Choroid plexus epithelial cell (primary cell): ENCODE measurements at places on chromosomes 1 and 21.

DNA sequence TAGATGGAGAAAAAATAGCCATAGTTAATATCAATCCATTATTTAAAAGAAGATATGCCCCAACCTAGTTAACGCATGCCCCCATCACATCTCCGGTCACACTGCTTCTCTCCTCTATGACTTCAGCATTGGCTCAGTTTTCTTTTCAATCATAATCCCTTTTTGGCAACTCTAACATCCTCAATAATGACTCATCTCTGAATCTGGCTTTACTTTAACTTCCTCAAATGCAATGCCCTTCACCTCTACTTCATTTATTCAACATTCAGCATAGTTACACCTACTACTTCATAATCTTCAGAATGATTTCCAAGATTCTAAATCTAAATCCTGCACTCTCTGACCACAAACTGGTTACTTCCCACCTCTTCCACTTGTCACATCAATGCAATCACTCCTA is 417.3 kb downstream of the USH2A start:
- peak; percentile 5 for DNase-seq

DNA sequence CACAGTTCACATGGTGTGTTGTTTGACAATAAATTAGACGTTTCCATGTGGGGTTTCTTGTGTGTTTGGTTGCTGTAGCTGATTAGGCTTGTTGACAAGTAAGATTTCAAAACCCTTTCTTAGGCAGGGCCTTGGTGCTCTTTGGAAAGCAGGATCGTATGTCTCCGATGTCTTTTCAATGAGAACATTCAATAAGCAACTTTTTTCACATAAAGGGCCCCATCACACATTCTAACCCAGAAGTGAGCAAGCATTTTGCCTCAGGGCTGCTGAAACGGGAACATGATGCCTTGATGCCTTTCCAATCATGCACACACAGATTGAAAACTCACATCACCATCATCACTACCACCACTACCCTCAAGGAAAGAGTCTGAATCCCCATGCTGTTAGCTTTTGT is 33.1 kb downstream of the LPAR3 start:
- no peak for DNase-seq

DNA sequence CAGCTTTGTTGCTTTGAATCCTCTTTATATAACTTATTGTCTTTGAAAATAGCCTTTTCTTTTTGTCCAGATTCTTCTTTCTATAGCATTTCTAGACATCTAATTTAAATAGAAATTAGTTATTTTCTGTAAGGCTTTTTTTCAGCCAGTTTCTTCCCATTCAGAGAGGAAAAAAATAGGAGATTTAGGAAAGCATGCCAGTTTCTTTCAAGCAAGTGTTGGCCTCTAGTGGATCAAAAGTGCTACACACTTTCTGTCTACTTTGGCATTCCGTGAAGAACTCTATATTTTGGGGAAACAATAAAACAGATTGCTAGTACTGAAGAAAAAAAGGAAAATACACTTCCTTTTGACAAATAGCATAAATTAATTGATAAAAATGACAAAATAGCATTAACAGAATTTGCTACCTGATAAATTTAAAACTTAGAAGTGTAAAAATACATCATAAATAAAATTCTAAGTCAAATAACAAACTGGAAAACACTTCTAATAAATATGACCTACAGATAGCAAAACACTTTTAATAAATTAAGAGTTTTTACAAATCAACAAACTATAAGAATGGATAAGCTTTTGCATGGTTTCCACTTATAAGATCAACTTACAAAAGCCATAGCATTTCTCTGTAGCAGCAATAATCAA is 13.1 kb upstream of the EXO1 start:
- DNase-seq: peak; percentile 84

GRCh38 chr21:14453339-14454015 is 70.5 kb upstream of the HSPA13 start:
- no peak for DNase-seq

DNA sequence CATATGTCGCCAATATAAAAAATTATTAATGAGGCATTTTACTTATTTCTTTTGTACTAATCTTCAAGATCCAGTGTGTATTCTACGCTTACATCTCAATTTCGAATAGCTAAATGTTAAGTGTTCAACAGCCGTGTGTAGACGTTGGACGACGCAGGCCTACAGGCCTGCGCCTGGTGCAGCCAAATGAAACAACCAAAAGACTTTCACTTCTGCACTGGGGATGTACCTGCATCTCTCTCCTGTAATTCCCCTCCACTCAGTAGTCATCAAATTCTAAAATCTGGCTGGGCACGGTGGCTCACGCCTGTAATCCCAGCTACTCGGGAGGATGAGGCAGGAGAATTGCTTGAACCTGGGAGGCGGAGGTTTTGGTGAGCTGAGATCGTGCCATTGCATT is 76.8 kb upstream of the HNRNPU start:
- no peak for DNase-seq

GRCh38 chr1:145740269-145740668 is 21.0 kb downstream of the CD160 start:
- DNase-seq: peak; percentile 93

DNA sequence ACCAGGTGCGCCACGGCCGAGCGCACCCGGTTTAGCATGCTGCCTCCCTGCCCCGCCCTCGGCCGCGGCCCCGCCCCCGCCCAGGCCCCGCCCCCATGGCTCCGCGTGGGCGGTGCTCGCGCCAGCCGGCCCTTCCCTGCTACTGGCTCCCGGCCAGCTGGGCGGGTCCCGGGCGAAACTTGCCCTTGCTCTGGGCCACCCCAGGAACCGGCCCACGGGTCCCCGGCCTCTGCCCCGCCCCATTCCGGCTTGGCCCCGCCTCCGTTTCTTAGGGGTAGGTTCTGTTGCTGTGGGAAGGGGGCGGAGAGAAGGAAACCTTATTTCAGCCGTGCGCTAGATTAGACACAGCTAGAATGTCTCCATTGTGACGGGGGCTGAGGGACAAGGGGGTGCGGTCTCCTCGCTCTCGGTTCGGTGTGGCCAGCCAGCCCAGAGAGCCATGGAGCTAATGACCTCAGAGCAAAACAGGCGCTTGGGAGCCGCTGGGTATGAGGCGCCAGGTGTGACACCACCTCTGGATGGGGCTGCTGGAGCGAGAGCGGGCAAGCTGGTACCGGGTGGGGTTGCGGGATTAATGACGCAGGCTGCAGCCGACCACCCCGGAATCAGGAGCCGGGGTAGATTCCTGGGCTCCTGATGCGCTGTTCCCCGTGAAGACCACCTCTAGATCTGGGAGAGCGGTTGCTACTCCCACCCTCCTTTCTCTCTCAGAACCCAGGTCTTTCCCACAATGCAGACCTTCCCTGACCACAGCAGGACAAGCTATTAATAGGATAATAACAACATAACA is at the start of gene PPM1J:
PPM1J (minus strand) TSS at position 69 of the 790 bp plus-strand sequence; CDS start at position 38, 31 bp downstream.
- DNase-seq: peak; percentile 94

DNA sequence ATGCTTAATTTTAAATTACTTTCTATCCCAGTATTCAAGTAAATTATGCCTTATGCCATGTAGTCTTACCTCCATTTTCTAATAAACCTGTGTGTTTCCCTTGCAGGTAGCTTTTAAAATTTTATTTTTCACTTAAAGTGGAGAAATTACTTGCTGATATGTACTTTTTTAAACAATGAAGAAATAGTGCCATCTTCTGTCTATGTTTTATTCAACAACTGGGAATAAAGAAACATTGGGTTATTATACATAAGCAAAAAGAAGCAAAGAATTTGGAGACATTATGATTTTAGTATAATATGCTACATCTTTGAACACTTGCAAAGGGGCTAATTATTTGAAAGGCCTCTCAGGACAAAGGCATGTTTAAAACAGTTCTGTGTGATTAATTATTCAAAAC is 1912.9 kb downstream of the MRPL39 start:
- no peak for DNase-seq

DNA sequence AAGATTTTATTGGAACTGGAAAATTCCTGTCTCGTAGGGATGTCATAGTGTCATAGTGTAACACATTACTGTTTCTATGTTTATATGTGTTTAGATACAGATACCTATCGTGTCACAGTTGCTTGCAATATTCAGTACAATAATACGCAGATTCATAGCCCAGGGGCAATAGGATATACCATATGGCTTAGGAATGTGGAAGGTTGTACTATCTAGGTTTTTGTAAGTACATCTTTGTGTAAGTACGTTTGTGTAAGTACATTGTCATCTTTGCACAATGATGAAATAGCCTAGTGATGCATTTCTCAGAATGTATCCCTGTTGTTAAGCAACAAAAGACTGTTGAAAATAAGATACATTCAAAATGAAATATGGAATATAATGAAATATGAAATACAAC is 68.9 kb downstream of the CAMTA1 start:
- DNase-seq: peak; percentile 72

- peak; percentile 42 for DNase-seq
These were observed 98.6 kb downstream of the NGF start for GRCh38 chr1:115239426-115239825.

GRCh38 chr21:40688106-40688864 is 158.7 kb downstream of the DSCAM start:
- no peak for DNase-seq

GRCh38 chr21:37226041-37226920 is 40.9 kb downstream of the VPS26C start:
- no peak for DNase-seq

DNA sequence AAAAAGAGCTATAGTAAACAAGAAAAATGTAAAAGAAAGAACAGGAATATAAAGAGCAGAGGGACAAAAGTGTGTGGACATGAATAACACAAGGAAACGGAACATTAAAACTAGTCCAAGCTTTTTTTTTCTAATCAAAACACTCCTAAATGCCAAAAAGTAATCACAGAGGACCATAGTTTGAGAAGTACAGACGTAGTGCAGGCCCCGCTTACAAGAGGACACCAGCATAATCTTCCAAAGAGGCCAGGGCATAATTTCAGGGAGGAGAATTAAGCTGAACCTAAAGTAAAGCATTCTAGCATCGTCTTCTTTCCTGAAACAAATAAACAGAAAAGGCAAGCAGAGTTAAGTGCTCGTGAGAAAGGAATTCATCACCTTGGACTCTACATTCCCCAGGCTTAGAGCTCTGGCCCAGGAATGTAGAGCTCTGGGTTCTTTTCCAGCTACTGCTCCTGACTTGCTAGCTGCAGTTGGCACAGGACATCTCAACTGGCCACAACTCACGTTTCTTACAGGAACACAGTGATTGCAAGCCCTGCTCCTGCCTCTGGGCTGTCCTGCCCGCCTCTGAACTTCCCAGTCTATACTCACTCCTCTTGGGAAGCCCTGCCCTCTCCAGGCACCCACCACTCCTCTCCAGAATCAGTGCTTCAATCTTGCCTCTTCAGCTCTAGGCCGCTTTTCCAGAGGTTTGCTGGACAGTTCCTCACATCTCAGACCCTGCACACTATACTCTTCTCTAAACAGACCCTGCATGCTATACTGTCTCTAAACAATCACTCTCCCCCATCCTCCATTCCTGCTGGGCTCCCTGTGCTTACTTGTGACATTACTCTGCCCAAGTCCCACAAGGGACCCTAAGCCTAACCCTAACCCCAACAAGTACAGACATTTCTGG is 9.8 kb downstream of the RGS8 start:
- DNase-seq: peak; percentile 28

- peak; percentile 88 for DNase-seq
These were observed 1.8 kb upstream of the CHML start for GRCh38 chr1:241641773-241642592.

DNA sequence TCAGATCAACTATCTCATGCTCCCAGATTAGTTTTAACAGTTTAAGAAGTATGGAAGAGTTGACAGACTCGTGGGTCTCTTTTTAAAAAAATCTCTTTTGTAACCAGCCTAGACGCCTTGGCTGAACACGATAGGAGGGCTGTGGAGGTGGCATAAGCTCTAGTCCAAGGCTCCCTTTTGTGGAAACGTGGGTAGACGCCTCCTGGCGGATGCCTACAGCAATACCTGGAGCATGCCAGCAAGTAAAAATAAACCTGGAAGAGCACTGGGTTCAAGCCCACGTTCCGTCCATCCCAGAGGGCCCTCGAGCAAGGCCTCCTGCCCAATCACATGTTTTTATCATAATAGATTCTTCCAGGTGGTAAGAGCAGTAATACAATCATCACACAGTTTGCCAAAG is 87.9 kb downstream of the RGS7 start:
- no peak for DNase-seq

DNA sequence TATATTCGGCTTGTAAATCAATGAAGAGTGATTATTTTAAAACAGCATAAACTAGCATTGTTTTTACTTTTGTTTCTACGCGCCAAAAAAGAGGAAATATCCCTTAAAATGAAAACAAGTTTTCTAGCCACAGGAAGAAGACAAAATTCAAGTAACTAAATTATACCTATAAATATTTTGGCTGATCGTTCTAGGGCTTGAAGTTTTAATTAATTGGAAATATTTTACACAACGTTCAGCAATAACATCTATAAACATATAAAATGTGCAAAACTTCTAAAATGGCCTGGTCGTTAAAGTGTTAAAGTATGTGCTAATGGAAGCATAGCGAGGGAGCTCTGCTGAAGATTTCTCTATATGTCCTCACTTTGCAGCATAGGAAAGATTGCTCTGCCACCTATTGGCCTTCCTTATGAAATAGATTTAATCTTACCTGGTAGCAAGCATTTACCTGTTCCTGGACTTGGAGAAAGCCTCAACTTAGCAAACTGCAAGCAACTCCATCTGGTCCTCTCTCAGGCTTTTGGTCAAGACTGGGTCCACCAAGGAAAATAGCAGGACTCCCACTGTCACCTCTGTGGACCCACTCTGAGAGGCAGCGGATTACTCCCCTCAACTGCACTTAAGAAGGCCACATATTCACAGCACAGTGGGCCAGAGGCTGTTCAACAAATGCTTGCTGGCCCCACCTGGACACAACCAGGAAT is 351.3 kb upstream of the RUNX1 start:
- peak; percentile 87 for DNase-seq

GRCh38 chr1:198598796-198599321 is 40.0 kb upstream of the PTPRC start:
- no peak for DNase-seq

GRCh38 chr1:185325413-185325812 is 8.4 kb upstream of the IVNS1ABP start:
- no peak for DNase-seq

- DNase-seq: no peak
These were observed 41.1 kb downstream of the SLC35F3 start for GRCh38 chr1:233945573-233945972.

GRCh38 chr21:39086547-39086946 is 96.7 kb downstream of the PSMG1 start:
- DNase-seq: no peak

- no peak for DNase-seq
These were observed at the start of gene KRTAP10-9 for GRCh38 chr21:44626673-44627143. KRTAP10-9 (plus strand) TSS chr21:44627093; CDS start chr21:44627172, 79 bp downstream.

DNA sequence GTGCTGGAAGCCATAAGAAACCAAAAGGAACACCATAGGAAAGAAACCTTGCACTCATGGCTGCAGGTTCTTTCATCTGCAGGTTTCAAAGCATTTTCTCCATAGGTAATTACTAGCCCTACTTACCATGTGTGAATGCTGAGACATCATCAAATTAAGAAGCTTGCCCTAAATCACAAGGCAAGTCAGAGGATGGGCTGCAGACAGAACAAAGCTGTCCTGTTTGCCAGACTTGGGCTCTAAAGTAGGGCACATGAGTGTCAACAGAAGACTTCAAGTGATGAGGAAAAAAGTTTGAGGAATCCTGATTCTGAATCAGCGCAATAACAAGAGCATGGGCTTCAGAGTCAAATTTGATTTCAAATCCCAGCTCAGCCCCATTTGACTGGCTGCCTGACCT is 5.8 kb upstream of the EPS15 start:
- no peak for DNase-seq

GRCh38 chr1:85323770-85324169 is 47.3 kb upstream of the BCL10 start:
- no peak for DNase-seq
